Hematopoietic multipotent progenitor cell (in vitro differentiated cells): ENCODE measurements at places on chromosomes 5 and 9.

DNA sequence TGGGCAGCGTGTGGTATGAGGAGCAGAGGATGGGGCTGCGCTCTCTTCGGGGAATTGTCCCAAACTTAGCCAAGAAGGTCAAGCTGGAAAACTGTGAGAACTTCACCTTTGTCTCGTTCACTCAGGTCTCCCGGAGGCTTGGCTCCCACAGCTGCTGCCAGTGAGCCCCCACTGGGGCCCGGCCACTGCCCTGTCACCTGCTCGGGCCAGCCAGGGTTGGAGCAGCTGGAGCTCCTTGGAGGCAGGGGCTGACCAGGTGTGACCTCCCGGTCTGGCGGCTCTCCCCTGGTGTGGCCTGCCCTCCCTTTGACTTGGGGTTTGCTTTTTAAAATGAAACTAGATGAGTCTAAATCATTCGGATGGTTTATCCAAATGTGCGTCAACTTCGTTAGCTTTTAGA, 58.0 kb downstream of the INIP start:
- DNase-seq, result no peak

GRCh38 chr5:149140197-149141002, 893 bp upstream of the ABLIM3 start:
- DNase-seq, result no peak

GRCh38 chr9:136805207-136805740, 2.5 kb upstream of the RABL6 start:
- DNase-seq, result no peak

- DNase-seq, result no peak
These were observed 66.9 kb downstream of the USP20 start for GRCh38 chr9:129901993-129902739.

DNA sequence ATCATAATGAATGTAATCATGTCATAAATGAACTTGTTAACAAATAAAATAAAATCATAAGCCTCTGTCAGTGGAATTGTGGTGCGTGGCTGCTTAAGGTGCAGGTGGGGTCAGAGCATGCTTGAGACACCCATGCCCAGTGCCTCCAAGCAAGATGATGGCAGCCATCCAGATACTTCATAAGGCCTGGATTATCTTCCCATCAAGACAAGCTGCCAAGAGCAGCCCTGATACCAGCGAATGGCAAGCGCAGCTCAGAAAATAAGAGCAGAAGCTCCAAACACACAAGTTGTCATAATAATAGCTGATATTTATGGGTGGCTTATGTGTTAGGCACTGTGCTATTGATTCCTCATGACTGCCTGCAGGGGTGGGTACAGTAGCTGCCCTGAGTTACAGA, 21.8 kb upstream of the LMX1B start:
- DNase-seq, result no peak

DNA sequence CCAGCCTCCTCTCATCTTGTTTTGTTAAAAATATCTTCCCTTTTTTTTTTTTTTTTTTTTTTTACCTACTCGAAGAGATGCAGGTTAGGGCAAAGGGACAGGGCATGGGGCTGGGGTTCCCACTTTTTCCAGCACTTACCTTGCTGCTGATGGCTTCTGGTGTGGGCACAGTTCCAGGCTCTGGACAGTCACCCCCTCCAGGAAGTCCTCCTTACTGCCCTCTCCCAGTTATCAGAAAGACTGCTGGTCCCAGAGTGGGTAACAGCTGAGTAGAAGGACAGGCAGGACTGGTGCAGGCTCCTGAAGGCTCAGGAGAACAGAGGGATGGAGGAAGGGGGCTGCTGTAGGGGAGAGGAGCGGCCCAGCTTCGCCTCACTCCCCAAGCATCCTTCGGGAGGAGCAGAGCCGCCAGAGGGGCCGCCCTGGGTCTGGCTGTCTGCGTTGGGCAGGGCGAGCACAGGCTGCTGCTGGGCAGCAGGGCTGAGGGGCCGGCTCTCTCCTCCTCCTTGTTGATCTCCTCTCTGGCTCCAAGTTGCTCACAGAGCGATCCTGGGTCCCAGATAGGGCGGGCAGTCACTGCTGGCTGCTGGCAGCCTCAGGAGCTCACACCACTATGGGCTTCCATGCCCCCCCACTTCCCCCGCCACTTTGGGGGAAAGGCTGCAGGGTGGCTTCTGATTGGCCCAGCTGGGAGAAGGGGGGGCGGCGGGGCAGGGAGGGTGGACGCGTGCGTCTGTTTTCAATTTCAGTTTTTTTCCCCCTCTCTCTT, at the start of gene PDGFRB:
TSS of gene PDGFRB (minus strand) at position 588 of the 769 bp plus-strand sequence. CDS start 18,798 bp downstream, outside the sequence.
- peak; percentile 59 for DNase-seq

DNA sequence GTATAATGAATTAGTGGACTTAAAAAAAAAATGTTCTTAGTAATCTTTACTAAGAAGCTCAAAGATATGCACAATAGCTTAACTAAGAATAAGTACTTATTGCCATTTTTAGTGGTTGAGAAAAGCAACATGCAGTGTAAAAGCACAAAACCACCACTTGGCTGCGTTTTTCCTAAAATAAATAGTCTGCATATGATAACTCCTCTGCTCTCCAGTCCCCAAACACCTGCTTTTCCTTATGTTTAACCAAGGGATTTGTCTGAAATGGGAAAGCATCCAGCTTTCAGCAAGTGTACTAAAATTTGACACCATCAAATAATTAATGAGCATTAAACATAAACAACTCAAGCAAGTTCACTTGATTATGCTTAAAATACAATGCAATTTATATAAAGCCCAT, 41.4 kb downstream of the PSIP1 start:
- no peak for DNase-seq

GRCh38 chr9:75431375-75431774, 343.1 kb downstream of the OSTF1 start:
- DNase-seq, result no peak

- DNase-seq, result peak; percentile 76
These were observed 1634.3 kb downstream of the MAT2B start for GRCh38 chr5:165139721-165140120.

DNA sequence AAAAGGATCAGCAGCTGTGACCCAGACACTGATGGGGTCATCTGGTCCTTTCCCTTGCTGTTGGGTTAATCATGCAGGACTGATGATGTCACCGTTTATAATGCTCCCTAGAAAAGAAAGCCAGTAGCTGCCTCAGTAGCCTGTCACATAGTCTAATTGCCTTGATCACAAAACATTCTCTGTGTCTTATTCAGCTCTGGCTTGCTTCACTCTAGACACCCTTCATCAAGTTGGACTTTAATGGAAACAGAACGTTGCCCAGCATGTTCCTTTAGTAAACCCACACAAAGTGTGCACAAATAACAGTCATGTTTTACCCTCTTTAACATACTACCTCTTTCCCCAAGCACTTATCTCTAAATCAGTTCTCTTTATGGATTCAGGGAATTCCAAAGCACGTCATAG, 170.8 kb downstream of the SGCD start:
- DNase-seq, result no peak

GRCh38 chr5:169970339-169970738, 10.0 kb downstream of the INSYN2B start:
- DNase-seq, result no peak

DNA sequence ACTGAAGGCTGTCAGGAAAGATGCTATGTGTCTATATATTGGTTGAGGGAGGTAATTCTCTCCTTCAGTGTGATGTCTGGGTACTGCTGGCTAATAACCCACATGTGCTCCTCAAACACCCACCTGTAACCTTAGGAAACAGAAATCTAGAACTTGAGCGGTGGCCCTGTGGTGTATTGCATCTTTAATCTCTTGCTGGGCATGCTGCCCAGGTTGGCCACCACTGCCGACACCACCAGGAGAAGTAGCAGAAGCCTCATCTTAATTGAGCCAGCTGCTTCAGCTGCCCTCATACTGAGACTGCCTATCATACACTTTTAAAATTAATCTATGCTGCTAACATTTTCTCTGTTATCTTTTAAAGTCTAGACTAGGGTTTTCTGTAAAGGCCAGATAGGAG, 103.5 kb upstream of the C5orf63 start:
- no peak for DNase-seq

DNA sequence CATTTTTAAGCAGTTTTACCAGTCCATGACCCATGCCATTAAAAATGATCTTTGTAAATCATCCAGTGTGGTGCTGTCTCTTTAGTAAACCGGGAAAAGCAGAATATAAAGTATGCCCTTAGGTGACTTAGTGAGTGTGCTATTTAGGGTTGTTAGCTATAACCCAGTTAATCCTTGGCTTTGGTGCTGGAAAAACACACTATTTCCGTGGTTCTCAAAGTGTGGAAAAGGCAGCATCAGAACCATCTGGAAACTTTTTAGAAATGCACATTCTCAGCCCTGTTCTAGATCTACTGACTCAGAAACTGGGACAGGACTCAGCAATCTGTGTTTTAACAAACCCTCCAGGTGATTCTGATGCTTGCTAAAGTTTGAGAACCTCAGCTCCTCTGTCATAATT, 123.6 kb upstream of the ZNF608 start:
- DNase-seq, result no peak

GRCh38 chr5:172113036-172113435, 75.0 kb downstream of the STK10 start:
- DNase-seq, result no peak

- DNase-seq, result no peak
These were observed 638.1 kb downstream of the ACTL7B start for GRCh38 chr9:108217431-108218349.

DNA sequence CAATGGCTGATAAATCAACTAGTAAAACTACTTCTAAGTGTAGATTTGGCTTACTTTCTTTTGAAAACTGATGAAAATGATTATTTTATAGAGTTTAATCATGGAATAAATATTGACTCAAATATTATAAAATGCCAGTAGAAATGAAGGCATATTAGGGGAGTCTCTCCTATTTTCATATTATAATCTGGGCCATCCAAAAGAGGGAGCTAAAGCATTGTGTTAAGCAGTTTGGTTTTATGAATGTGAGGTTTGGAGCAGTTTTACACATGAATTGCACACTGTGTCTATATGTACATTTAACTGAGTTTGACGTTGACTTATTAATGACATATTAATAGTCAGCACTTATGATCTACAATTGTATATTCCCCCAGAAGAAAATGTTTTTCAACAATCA, 17.4 kb downstream of the CDH9 start:
- peak; percentile 79 for DNase-seq

DNA sequence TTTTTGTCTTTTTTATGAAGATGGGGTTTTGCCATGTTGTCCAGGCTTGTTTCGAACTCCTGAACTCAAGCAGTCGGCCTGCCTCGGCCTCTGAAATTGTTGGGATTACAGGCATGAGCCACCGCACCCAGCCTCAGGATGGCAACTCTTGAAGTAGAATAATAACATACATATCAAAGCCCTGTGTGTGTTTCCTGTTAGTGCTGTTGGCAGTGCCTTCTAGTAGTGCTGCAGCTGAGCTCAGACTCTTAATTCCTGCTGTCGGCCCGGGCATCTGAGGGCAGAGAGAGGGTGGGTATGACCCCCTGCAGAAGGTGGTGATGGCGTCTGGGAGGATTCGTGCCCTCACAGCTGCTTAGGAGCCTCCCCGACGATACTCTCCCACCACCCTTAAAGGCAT, 227.2 kb downstream of the PDZD2 start:
- no peak for DNase-seq

GRCh38 chr5:109349388-109349787, 60.4 kb downstream of the PJA2 start:
- DNase-seq, result no peak

GRCh38 chr5:13624283-13625074, 320.0 kb downstream of the DNAH5 start:
- DNase-seq, result no peak

DNA sequence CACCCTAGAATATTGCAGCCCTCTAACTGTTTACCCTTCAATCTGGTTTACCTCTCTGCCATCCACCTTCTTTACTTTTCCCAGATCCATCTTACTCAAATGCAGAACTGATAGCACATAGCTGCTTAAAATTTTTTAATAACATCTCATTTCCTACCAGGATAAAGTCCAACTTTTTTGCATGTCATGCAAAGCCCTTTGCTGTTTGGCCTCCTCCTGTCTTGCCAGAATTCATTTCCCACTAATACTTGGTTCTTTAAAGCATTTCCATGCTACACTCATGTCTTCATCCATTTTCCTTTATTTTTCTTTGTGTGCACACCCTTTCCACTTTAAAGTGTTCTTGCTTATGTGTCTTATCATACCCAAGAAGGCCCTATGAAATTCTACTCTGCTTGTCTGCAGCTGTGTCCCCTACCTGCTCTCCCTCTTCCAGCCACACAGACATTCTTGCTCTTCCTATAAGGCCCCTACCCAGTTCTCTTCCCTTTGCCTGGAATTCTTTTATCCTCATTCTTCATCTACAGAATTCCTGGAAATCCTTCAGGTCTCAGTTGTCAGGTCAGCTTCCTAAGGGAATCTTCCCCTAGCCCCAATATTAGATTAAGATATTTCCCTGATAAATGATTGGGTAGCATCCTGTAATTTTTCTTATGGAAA, 50.3 kb downstream of the TLE4 start:
- no peak for DNase-seq

DNA sequence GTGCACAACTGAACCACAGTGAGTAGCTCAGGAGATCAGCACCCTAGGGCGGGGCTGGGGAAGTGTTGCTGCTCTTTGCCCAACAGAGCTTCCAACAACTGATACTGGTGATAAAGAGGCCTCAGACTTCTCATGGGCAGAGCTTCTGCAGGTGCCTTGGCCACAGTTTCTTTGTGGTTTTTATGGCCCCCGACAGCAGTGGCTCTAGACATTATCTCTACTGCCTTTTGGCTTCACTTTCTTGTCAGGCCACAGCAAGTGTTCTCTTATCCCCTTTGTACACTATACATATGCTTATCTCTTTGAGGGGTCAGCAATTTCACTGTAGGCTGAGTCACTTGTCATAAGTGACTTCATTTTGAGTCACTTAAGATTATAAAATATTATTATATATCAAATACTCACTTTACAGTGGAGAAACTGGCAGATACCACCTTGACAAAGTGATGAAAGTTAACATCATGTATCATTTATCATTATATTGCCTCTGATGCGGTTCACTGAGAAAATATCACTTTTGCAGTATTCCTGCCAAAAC, 90.9 kb upstream of the COX7C start:
- DNase-seq, result no peak

GRCh38 chr5:170179626-170180025, 53.2 kb upstream of the C5orf58 start:
- no peak for DNase-seq

- DNase-seq, result no peak
These were observed 175.8 kb downstream of the ADAMTS6 start for GRCh38 chr5:65305913-65306312.

DNA sequence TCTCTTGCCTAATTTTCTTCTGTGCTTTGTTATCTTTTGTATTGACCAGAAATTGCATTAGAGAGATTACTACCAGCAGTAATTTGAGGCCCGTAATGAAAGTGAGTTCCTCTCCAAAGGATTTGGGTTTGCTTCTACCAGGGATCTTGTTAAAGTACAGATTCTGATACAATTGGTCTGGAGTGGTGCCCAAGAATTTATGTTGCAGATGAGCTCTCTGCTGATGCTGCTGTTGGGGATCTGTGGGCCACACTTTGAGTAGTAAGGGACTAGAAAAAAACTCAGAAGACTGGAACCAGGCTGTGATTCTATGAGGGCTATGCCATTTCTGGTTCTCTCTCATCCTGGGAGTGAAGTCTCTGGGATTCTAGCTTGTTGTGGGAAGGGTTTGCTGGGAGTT, 192.2 kb downstream of the SEC61B start:
- DNase-seq, result no peak
